Motor neuron (in vitro differentiated cells): ENCODE measurements at places on chromosomes 1 and 21. TPM values are rescaled to one million over a fixed set of nuclear protein-coding genes. Genes with fewer than 3 reads are reported as not detected.

DNA sequence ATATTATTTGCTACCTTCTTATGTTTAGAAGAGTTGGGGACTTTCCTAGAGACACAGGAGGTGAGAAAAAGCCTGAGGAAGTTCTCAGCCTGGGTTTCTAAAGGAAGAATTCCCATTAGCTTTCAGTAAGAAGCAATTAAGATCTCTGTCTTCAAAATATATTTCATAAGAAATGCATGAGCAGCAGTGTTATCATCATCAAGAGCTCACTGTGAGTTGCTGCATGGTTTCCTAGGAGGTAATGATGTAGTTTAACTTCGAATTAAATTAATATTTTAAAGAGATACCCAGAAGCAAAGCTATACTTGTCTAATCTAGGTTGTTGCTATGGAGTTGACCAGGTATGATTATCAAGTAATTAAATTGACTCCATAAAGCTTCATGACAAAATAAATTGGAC lies 5.7 kb upstream of the POGZ start:
- no peak for ATAC-seq

GRCh38 chr1:225709101-225709500 lies 56.2 kb upstream of the ENAH start:
- no peak for ATAC-seq

DNA sequence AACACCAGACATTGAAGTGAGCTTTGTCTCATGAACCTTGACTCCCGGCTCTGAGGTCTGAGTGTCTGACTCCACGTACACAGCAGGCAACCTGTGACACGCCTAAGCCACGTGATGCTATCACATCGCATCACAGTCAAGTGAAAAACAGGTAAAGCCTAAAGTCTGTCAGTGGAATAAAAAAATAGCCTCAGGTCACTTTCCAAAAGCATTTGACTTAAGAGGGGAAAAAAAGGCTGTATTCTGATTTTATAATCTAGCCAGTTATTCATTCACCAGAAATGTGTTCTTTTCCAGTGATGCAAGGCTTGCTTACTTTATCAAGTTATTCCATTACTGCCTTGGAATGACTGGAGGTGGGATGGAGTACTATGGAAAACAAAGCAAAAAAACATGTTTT lies 163.2 kb upstream of the HMCN1 start:
- ATAC-seq, result no peak

- no peak for ATAC-seq
Observed at GRCh38 chr21:38691631-38692030, 114.1 kb upstream of the ETS2 start.

- no peak for ATAC-seq
Observed at GRCh38 chr1:240413732-240414131, 198.2 kb downstream of the GREM2 start.

- ATAC-seq, result no peak
Observed at GRCh38 chr1:180585994-180586359, 27.2 kb downstream of the OVAAL start.

- no peak for ATAC-seq
Observed at GRCh38 chr1:29002792-29003191, 88.4 kb downstream of the EPB41 start.

DNA sequence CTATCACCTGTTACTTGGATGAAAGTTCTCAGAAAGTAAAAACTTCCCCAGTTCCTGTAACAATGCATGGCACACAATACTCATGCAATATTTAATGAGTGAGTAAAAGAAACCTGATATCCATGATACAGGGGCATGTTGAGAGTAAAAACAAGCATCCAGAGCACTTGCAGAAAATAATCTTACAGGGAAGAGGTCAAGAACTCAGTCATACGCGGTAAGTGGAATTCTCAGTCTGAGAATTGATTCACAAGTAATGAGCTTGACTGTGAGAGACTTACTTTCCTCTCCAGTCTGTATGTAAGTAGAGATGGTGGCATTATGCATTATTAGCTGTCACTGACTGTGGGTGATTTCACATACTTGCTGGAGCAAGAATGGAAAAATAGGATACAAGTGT lies 976.9 kb downstream of the BRINP3 start:
- ATAC-seq, result peak; percentile 75

DNA sequence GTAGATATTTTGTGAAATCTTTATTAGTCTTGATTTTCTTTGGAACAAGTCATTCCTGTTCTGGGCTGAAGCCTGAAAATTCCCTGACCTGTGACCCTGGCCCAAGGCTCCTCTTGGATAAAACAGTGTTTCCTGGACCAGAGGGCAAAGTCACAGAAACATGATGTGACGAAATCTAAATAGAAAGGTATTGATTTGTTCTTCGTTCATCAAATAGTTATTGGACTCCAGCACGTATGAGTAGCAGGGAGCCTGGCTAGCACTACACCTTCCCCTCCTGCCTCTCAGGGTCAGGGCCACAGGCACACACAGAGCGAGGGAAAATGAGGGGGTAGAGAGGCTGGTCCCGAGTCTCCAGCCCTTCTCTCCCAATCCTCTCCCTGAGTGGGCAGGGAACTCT lies 1.7 kb upstream of the CLDN14 start:
- ATAC-seq, result no peak

GRCh38 chr1:82991569-82991968 lies 1007.4 kb downstream of the TTLL7 start:
- ATAC-seq, result no peak

DNA sequence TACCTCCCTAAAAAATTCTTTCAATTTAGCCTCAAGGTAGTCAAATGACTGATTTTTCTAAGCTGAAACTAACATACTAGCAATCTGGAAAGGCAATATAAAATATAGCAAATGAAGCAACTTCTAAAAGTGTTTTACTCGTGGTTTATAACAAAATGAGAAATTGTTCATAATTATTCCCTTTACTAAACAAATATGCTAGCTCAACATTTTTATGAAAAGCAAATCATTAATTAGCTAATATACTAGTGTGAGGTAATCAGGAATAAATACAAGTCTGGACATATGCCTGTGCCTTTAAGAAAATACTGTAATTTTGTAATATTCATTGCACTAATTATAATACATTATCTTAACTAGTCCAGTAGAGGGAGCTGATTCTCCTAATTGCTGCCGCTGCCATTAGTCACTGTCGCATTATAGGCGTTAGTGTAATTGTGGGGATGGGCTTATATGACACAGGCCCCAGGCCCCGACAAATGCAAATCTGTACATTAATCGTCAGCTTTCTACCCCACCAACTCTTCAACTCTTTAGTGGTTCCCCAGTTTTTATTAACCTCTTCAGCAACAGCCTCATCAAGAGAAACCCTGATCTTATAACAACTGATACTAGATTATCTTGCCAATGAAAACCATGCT lies 160.9 kb downstream of the GABPA start:
- ATAC-seq, result no peak

DNA sequence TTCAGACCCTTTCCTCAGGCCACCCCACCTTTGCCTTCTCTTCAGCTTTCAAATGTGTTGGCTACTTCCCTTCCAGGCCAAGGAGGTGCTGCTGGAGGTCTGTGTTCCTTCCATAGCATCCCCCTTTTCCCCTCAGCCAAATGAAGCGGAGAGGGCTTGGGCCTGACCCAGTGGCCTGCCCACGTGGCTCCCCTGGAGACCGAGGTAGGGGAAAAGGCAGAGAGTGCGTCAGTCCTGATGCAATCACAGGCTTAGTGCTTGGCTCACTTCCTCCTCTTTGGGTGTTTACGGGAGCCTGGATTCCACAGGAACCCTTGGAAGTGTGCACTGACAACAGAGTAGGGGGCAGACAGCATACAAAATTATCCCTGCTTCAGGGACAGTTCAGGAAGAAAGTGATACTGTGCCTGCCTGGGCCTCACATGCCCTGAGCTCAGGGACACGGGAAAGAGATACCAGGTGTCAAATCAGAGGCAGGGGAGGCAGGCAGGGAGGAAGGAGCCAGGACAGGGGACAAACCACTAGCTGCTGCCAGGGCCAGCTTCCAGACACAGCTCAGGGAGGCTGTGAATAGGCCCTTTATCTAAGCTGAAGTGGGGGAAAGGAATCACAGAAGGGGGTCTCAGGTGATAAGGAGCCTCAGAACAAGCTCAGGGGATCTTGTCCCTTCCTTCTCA lies 16.6 kb upstream of the PTP4A2 start:
- ATAC-seq, result peak; percentile 59

- no peak for ATAC-seq
Observed at GRCh38 chr1:245512980-245513578, 358.3 kb downstream of the KIF26B start.

DNA sequence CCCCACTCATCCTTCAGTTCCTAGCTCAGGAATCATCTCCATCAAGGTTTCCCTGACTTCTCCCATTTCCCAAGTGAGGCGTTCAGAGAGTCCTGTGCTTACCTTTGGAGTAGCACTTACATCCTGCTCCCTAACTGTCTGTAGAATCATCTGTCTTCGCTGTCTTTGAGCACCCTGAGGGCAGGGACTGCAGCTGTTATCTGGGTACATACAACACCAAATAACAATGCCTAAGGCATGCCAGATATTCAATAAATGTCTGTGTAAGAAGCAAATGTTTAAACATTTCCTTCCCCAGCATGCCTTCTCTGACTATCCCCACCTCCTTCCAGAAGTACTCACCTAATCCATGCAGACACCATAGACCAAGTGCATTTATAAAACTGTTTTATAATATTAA lies 65.4 kb downstream of the JAK1 start:
- ATAC-seq, result no peak

GRCh38 chr1:220341126-220341525 lies 68.9 kb upstream of the RAB3GAP2 start:
- ATAC-seq, result no peak

DNA sequence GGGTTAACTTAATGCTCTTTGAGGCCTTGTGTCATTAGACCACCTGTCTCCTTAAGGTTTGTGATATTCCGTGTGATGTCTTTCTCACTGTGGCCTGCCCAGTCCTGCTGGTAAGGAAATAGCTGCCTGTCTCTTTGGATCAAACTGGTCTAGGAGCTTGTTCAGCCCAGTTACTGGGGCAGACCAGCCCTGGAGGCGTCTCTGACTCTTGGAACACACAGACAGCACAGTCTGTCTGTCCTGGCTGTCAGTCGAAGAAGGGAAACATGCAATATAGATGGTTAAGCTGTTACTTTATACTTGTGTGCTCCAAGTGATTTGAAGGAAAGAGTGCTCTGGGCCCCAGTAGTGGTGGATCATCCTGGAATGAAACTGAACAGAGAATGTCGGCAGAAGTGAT lies 20.4 kb downstream of the PBX1 start:
- ATAC-seq, result no peak

- no peak for ATAC-seq
Observed at GRCh38 chr1:72439036-72439435, 156.7 kb upstream of the NEGR1 start.

DNA sequence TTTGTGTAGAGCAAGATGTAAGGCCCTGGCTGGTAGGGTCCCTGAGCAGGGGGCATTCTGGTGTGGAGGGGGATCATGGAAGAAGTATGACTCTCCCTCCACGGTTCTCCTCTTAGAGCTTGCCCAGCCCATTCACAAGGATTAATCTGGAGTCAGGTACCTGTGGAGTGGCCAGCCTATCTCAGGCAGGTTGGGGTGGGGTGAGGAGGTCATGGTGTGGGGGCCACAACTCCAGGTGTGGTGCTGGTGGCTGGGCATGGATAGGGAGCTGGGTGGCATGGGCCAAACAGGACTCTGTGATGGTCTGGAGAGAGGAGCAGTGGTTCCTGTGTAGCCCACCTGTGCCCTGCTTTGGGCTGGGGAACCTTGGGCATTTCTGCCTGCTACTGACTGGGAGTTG lies 32.3 kb downstream of the TMCC2 start:
- no peak for ATAC-seq

DNA sequence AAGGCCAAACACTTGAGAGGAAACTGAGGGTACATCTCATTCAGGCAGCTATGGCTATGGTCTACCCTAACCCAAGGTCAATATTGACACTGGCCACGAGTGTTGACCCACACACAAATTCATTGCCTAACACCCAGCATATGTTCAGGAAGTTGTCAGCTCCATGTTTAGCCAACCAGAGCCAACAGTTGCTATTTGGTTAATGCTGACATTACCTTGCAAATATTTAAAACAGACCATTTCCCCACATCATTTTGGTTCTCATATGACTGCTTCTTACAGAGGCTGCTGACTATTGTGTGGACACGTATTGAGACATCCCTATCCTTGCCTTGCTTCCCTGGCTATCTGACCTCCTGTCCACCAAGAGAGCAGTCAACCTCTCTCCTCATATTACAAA lies 97.3 kb downstream of the LMX1A start:
- ATAC-seq, result no peak

DNA sequence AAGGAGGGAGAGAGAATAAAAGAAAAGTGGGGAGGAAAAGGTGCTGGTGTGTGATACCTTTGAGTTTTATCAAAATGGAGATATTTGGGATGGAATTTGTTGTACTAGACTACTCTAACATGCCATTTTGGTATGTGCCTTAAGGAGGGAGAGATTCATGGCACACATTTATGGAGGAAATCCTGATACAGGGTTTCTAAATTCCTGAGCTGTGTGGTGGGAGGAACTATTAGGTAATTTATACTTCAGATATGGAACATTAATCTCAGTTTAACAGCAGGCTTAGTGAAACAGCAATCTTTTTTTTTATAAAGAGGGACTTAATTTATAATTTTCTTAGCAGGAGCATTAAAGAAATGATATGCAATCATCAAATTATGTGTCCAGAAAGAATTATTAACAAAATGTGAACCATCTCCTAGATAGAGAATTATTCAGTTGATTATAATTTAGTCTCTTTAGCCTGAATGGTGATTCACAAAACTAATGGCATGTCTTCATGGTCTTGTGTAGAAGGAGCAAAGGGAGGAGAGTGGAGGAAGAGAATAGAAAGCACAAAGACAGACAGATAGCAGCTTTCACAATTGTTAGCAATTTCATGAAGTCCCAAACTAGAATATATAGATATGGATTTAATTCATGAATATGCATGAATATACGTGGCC lies 301.6 kb downstream of the HLX start:
- no peak for ATAC-seq

GRCh38 chr1:19006000-19006399 lies 49.5 kb upstream of the IFFO2 start:
- ATAC-seq, result no peak

DNA sequence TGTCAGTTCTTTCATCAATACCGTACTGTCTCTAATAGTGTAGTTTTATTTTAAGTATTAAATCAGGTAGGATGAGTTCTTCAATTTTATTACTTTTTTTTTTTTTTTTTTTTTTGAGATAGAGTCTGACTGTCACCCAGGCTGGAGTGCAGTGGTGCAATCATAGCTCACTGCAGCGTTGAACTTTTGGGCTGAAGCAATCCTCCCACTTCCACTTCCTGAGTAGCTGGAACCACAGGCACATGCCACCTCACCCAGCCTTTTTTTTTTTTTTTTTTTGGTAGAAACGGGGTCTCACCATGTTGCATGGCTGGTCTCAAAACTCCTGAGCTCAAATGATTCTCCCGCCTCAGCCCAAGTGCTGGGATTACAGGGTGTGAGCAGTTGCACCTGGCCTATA lies 44.3 kb downstream of the INAVA start:
- ATAC-seq, result no peak

GRCh38 chr1:164725401-164725800 lies 166.4 kb downstream of the PBX1 start:
- no peak for ATAC-seq

GRCh38 chr1:50700621-50701020 lies 259.4 kb downstream of the FAF1 start:
- no peak for ATAC-seq

- no peak for ATAC-seq
Observed at GRCh38 chr1:53376041-53376461, 48.2 kb upstream of the LRP8 start.

The GJA8 gene
- 0.71 and 1.5 TPM in 2 replicates for total RNA-seq

The OR2T11 gene
- total RNA-seq, result 0.10 and 0.43 TPM in 2 replicates

The PDPN gene
- 0.63 and 0.68 TPM in 2 replicates for total RNA-seq

The TUT4 gene
- 110 TPM in 2 replicates for total RNA-seq

The OR2L5 gene
- total RNA-seq, result not detected in 2 replicates

The H6PD gene
- 7.2 and 8.7 TPM in 2 replicates for total RNA-seq

The AMIGO1 gene
- total RNA-seq, result 6.6 and 6.7 TPM in 2 replicates

The OR2L13 gene
- 0.05 and 0.13 TPM in 2 replicates for total RNA-seq

The CFHR3 gene
- 0.20 and 0.22 TPM in 2 replicates for total RNA-seq

The SPATA21 gene
- total RNA-seq, result 0.07 and 0.15 TPM in 2 replicates
